RCC 7860 (cell line): ENCODE measurements at places on chromosomes 3 and 15.

DNA sequence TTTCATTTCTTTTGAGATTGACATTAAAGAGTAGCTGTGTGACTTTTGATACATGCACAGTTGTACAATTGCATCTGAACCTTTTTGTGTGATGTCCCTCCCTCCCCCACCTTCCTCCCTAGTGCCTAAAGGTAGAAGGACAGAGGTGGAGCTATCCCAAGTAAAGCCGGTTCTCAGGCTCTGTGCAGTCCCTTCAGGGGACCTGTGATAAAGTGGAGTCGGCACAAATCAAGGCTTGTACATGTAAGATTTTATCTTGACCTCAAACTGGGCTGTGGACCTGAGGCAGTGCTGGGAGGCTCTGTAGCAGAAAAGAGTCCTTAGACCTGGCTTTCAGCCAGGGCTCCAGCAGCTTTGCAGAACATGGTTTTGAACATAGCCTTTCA is 55.5 kb upstream of the CMTM7 start:
- no peak for DNase-seq

DNA sequence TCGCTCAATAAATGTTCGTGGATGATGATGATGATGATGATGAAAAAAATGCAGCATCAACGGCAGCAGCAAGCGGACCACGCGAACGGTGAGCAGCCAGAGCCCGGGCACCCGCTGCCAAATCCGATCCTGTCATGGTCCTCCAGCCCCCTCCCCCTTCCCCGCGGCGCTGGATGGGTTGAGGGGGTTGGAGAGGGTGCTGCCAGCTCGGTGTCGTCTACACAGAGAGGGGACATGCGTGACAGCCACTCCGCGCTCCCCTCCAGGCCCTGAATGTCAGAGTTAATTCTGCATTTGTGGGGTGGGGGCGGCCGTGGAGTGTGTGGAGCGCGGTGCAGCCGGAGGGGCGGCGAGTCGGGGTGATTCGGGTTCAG is 722 bp downstream of the CACNA1D start:
- DNase-seq, result no peak

DNA sequence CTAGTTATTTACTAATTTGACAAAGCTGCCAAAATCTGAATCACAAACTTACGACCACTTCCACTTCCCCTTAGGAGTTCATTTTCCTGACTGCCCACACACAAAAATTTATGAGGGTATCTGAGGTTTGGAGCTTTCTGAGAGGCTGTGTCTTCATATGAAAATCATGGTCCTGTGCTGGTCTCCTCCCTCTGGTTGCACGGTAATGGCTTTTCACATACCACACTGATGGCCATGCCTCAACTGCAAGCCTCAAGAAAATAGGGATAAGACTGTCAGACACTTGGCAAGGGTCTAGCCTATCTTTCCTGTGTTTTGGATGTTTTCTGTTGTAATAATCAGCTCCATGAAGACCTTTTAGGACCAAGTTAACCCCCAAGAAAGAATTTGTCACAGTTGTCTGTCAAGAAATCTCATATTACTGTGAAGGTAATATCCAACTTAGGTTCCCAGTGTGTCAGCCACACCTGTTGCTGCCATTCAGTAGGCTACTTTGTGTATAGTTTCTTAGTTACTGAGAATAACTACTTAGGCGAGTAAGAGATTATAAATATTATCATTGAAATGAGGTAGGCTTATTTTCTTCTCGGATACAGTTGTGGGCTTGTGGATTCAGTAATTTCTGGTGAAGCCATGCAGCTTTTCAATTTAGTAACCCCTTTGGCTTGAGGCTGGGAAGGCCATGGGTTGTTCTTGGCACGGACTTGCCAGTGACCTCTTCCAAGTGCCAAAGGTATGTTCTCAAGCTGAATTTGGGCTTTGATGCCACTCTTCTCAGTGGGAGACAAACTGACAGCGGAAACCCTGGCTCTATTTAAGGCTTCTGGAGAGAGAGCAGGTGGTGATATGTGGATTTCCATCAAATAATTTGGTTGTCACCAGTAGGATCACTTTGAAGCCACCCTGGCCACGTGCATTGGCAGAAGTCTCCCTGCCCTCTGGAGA is 101.1 kb downstream of the RYR3 start:
- DNase-seq, result no peak

- no peak for DNase-seq
Measured at GRCh38 chr3:63857311-63857710, 6.3 kb downstream of the THOC7 start.

DNA sequence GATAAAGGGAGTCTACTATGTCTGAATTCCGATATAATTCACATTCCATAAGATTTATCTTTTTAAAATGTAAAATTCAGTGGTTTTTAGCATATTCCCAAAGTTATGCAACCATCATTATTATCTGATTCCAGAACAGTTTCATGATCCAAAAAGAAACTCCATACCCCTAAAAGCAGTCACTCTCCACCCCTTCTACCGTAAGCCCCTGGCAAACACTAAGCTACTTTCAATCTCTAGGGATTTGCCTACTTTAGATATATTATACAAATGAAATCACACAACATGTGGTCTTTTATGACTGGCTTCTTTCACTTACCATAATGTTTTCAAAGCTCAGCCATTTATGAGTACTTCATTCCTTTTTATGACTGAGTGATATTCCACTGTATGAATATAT is 65.6 kb downstream of the TMEM212 start:
- no peak for DNase-seq

GRCh38 chr15:58558777-58559176 is 127.0 kb downstream of the LIPC start:
- DNase-seq, result no peak

DNA sequence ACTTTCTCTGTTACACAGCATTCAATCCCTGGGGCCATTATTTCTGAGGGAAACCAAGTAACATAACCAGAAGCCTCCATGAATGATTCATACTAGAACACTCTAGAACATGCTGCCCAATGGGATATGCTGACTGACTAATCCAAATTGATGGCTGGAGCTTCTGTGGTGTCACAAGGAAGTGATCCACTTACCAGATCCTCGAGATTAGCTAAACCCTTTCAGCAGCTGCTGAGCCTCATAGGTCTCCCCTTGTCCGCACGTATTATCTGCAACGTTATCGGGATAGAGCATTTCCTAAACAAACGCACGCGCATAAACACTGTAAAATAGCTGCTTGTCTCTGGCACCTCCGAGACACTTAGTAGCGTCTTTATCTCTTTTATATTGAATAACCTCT is 61.2 kb upstream of the PROK2 start:
- no peak for DNase-seq

GRCh38 chr3:171881251-171881650 is 38.1 kb downstream of the TMEM212 start:
- DNase-seq, result no peak

DNA sequence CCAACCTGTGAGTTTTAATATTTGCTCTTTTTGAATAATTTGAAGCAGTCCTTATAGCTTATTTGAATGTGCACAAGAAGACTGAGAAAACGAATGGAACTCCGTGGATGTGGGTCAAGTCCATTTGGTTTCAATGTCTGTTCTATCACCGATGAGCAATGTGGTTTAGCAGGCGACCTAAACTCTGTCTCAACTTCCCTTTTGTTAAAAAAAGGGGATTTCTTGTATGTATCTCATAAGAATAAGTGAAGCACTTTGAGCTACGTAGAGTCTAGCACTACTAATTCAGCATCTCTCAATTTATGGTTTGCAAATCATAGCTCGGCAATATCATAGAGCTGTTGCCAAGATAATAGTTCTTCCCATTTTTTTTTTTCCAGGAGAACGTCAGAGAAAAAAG is 4.6 kb upstream of the SKIL start:
- no peak for DNase-seq

DNA sequence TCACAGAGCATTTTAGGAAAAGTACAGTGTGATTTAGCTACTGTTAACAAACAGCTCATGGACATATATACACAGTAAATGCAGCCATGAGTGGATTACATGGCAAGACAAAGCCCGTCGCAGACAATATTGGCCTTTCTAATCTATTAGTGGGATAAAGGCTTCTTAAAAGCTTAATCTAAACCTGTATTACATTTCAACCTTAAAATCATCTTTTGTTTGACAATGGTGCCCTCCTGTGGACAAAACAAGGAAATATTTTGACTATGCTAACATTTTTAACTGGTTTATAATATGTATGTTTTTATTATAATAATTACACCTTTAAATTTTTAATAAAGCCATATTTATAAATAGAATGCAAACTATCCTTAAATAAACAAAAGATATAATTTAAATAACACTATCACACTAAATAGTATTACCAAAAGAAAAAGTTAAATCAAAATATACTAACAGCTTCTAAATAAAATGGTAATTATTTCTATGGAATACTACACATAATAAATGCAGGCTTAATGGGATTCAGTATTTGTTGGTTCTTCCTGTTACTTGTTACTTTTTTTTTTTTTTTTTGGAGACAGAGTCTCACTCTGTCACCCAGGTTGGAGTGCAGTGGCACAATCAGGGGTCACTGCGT is 38.6 kb downstream of the TAFA4 start:
- peak; percentile 9 for DNase-seq

- DNase-seq, result peak; percentile 11
Measured at GRCh38 chr3:7779331-7779730, 722.3 kb upstream of the LMCD1 start.
